Activated CD4-positive, alpha-beta T cell treated with anti-CD3 and anti-CD28 coated beads, Interleukin-2, amount 50 U/mL, for 48 hours (primary cell): ENCODE measurements at places on chromosomes 7 and 10.

GRCh38 chr10:75977139-75977538 lies 545.7 kb downstream of the LRMDA start:
- DNase-seq = no peak

DNA sequence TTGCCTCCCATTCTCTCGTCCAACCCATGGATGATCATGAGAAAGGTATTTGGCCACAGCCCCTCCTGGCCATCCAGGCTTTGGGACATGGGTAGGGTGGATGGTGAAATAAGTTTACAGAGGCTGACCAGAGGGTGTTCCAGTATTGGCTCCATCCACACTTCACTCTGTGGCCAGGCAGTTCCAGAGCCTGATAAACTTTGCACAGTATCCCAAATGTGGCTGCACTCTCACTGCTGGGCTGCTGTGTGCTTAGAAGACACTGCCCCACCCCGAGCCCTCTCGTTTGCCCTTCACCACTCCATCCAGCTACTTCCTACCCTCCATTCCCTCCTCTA lies 72.0 kb upstream of the ZMIZ1 start:
- DNase-seq = no peak

DNA sequence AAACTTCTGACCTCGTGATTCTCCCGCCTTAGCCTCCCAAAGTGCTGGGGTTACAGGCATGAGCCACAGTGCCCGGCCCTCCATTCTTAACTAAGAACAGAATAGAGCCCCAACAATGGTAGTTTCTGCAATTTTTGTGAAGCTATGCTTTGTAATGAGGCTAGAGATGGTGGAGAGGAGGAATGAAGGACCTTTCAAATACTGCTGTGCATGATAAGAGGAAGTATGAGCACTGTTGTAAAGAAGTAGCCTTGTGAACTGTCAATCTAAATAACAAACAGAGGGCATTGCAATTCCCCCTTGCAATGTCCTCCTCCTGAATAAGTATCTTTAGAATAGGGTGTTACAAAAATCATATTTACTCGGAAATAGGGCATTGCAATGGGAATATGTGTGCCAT lies 70.2 kb downstream of the EVX1 start:
- DNase-seq = no peak

GRCh38 chr7:29859524-29860185 lies 53.3 kb downstream of the WIPF3 start:
- no peak for DNase-seq

DNA sequence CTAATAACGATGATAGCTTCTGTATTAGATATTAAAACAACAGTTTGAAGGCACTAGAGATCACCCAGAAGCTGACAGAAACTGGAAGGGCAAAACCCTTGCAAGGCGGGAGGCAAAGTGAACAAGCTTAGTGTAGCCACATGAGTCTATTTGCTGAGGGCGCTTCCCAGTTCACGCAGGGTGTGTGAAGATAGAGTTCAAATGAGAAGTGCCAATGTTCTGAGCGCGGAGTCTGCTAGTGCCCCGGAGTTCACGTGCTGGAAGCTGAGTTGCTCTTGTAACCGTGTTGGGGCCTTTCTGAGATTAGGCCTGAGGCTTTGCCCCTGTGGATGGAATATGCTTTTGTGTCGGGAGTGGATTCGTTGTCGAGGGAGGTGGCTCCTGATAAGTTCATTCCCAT lies 16.6 kb upstream of the GTPBP4 start:
- no peak for DNase-seq

DNA sequence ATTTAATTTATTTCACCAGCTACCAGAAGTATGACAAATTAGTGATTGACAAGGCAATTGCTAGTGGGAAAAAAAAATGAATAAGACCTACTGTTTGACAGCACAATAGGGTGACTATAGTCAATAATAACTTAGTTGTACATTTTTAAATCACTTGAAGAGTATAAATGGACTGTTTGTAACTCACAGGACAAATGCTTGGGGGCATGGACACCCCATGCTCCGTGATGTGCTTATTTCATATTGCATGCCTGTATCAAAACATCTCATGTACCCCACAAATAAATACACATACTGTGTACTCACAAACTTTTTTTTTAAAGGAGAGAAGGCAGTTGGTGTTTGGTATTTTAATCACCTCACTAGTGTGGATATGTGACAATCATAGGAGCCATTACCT lies 181.1 kb downstream of the CACNB2 start:
- no peak for DNase-seq

DNA sequence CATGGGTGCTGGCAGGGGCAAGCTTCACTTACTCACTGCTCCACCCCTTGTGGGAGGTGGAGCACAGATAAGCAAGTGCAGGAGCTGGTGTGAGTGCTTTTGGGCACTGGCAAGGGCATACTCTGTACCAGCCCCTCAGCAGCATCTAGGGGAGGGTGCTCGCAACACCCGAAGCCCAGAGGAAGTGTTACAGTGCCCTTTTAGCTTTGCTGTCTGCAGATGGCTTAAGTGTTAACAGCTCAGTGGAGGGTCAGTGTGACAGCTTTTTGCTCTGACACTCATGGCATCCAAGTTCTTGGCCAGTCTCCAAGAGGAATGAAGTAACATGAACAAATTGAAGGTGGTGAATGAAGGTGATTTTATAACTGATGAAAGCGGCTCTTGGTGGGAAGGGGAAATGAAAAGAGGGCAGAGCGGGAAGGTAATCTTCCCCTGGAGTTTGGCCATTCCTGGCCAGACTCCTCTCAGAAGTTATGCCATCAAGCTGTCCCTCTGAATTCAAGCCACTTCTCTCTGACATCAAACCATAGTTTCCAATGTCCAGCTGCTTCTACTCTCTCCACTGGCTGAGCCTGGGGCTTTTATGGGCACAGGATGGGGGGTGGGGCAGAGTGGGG lies 862.5 kb downstream of the KCNMA1 start:
- DNase-seq = no peak

- DNase-seq = no peak
Measured at GRCh38 chr10:14671386-14671831, 103.3 kb downstream of the FAM107B start.
